Endodermal cell (in vitro differentiated cells): ENCODE measurements at places on chromosomes 11 and 22.

DNA sequence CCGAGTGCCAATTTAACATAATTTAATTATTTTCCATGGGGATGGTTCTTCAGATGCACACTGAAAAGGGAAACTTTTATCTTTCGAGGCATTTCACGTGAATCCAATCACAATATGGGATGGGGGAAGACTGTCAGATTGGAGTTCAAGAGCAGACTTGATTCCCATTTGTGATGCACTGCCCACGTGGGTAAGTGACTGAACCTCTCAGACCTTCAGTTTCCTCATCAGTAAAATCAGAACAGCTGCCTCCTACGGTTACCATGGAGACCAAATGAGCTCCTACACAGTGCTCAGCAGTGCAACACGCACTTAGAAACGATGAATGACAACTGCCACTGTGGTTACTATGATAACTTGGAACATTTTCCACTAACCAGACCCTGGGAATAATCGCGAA, 21.7 kb downstream of the KIAA0930 start:
- no peak for DNase-seq

- DNase-seq, result no peak
Measured at GRCh38 chr11:93510196-93510873, 32.9 kb downstream of the SMCO4 start.

DNA sequence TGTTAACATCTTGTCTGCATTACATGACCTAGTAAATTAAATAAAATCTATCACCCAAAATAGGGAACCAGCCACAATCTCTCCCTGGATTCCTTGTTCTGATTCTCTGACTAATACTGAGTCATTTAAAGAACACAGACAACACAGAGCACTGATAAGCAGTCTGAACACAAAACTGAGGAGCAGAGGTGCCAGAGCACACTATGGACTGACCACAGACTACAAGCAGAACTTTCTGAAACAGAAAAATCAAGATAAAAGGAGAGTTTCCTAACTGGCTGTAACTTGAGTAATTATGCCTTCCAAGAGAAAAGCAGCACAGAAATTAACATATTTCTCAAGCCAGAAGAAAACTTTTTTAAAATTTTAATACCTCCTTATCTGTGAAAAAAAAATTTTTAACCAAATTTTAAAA, 128.8 kb downstream of the SGSM3 start:
- no peak for DNase-seq

GRCh38 chr11:66346476-66347424, 679 bp downstream of the B4GAT1 start:
- no peak for DNase-seq

- DNase-seq, result no peak
Measured at GRCh38 chr11:128504486-128504885, 82.9 kb downstream of the ETS1 start.

DNA sequence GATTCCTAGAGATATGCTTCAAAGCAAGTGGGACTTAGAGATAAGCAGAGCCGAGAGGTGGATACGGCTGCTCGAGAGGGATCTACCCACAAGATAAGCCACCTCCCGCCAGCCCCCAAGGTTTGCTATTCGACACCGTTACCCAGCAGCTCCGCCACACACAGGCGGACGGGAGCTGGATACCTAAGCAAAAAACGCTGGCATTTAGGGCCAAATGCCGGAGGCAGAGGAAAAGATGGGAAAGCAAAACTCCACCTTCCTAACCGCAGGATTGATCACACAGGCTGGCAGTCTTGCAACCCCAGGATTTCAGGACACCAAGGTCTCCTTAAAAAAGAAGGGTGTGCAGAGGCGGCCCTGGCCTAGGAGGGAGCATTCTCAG, 709 bp downstream of the FTH1 start:
- DNase-seq, result no peak

DNA sequence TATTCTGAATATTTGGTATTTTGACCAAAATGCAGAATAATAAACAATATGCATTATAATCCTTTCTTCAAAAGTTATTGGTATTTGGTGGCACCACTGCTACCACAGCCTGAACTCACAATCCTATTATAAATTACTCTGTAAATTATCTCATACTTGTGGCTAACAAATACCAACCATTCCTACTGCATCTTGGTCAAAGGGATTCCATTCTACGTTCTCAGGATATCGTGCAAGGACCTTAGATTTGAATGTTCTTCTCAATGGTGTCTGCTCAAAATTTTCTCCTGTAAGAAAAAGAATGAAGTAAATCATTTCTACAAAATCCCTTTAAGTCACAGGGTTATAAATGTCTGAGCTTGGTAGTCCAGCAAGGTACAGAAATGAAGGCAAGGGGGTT, 58.7 kb downstream of the DENND5A start:
- no peak for DNase-seq

- no peak for DNase-seq
Measured at GRCh38 chr11:120273432-120273831, 33.5 kb downstream of the POU2F3 start.

- DNase-seq, result peak; percentile 68
Measured at GRCh38 chr11:44366741-44367140, 56.8 kb upstream of the ALX4 start.

DNA sequence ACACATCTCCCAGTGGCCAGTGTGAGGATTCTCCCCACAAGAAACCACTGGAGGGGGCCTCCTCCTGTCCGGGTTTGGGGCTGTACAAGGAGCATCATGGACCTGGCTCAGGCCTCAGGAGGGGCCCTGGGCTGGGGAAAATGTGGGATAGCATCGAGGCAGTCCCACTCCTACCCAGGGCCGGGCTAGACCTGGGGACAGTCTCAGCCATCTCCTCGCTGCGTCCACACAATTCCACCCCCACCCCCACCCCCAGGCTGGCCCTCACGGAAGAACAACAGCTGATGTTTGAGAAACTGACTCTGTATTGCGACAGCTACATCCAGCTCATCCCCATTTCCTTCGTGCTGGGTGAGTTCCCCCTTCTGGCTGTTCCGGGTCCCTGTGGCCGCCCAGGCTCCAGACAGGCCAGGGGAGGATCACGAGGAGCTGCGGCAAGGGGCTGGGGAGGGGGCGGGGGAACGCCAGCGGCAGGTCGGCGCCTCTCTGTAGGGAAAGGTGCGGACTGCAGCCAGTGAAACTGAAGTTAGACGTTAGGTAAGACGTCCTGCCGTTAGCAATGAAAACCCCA, 4.8 kb downstream of the BEST1 start:
- peak; percentile 89 for DNase-seq

- peak; percentile 90 for DNase-seq
Measured at GRCh38 chr11:63945477-63946163, 6.8 kb downstream of the NAA40 start.

GRCh38 chr11:119085437-119085847, 761 bp downstream of the HMBS start:
- DNase-seq, result no peak

- DNase-seq, result no peak
Measured at GRCh38 chr22:25748140-25748539, 6.2 kb downstream of the MYO18B start.

- DNase-seq, result no peak
Measured at GRCh38 chr22:49996119-49996517, 16.4 kb downstream of the IL17REL start.

DNA sequence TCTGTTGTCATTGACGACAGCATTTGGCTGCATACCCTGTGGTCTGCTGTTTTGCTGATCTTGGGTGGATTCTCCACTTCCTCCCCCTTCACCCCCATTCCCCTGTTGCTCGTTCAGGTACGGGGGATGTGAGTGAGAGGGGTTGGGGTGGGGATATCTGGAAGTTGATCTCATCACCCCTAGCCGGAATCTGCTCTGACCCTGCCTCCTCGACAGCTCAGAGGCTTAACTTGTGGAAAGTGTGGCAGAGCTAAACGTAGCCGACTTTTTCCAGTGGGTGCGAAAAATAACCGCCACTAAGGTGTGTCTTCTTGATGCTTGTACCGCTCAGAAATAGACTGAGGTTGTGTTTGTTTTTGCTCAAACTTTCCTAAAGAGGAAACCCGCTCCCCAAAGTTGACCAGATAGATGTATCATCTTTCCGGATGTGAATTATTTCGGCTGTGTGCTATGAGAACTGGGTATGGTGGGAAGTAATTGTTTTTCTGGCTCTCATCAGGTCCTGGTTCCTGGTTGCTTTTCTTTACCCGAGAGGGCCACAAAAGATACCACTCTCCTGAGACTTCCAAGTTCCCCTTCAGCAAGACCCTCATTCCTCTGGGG, 6.6 kb downstream of the ZBTB16 start:
- DNase-seq, result no peak

- no peak for DNase-seq
Measured at GRCh38 chr22:48599346-48599745, 1228.3 kb downstream of the BRD1 start.

GRCh38 chr11:32172848-32173834, 82.3 kb downstream of the RCN1 start:
- peak; percentile 90 for DNase-seq

GRCh38 chr22:24119476-24119875, 61.8 kb upstream of the SUSD2 start:
- no peak for DNase-seq

GRCh38 chr11:79122759-79123158, 318.1 kb downstream of the TENM4 start:
- DNase-seq, result no peak

- DNase-seq, result peak; percentile 76
Measured at GRCh38 chr11:132347156-132348090, 977.0 kb downstream of the NTM start.

GRCh38 chr22:32722441-32722840, 79.1 kb upstream of the TIMP3 start:
- DNase-seq, result no peak

- peak; percentile 49 for DNase-seq
Measured at GRCh38 chr11:116693593-116694348, 79.0 kb downstream of the BUD13 start.

DNA sequence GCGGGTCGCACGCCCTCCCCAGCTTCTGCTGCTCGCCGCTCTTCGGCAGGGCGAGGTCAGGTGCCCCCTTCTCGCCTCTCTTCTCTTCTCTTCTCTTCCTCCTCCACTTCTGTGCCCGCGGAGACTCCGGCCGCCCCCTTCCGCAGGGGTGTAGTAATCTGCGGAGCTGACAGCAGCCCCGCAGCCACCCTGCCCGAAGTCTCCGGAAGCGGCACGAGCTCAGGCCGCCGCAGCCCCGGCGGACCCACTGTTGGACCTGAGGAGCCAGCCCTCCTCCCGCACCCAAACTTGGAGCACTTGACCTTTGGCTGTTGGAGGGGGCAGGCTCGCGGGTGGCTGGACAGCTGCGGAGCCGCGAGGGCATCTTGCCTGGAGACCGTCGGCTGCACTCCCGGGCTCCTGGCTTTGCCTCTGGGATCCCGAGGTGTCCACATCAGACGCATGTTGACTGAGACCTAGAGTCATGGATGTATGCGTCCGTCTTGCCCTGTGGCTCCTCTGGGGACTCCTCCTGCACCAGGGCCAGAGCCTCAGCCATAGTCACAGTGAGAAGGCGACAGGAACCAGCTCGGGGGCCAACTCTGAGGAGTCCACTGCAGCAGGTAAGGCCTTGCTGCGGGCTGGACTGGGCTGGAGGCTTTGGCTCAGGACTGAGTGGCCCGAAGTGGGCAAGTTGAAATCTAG, 486 bp downstream of the STIM1 start:
- DNase-seq, result peak; percentile 82

DNA sequence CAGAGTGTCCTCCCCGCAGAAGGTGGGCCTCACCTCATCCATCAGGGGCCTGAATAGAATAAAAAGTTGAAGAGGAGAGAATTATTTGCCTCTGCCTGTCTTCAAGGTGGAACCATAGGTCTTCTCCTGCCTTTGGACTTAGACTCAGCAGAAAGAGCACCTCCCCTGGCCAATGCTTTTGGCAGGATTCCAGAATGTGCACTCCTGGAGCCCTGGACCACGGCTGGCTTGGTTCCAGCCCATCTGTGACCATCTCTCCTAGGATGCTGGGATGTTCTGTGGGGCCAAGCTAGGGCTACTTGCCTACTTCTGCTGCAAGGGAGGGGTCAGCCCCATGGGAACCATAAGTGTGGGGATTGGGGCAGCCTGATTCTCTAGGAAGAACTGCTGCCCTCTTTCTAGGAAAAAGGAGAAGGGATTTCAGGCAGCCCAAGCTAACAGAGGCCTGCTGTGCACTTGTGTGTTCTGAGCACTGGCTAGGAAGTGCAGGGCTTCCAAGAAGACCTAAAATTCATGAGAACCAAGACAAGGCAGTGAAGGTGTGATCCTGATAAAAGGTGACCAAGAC, 32.2 kb upstream of the SHANK2 start:
- DNase-seq, result peak; percentile 35

- DNase-seq, result no peak
Measured at GRCh38 chr11:48093795-48094642, 113.7 kb downstream of the PTPRJ start.

GRCh38 chr11:125253795-125254525, 89.4 kb downstream of the PKNOX2 start:
- no peak for DNase-seq

DNA sequence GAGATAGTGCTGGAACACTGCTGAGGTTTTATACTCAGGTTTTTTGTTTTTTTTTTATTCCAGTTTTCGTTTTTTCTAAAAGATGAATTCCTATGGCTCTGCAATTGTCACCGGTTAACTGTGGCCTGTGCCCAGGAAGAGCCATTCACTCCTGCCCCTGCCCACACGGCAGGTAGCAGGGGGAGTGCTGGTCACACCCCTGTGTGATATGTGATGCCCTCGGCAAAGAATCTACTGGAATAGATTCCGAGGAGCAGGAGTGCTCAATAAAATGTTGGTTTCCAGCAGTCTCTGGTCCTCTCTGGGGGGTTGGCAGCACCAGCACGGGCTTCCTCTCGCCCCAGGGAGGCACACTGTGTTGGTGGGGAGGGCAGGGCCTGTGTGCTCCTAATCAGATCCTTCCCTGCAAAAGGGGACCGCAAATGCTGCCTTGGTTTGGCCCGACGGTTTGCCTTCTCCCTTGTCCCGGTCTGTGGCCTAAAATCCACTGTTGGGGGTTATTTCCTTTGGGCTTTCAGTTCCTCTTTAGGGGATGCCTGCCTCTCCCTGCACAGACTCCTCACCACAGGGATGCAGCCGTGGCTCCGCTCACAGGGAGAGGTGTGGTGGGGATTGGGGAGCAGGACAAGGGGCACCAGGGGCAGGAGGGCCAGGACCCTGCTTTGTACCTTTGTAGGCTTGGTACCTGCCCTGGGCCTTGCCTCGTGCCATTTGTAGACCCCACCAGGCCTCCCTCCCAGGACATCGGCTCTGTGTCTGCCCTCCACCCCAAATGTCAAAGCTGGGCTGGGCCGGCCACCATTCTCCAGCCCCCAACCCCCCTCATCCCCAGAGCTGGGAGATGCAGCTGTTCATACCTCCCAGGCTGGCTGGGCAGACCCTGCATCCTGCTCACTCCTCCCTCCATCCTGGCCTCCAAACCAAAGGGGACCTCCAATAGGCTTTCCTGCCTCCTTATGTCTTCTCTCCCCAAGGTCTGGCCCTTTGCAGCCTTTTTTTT, 13.5 kb downstream of the MCAT start:
- DNase-seq, result no peak
